Breast epithelium (tissue), 4 donors: ENCODE measurements at places on chromosomes 1 and 21. TPM values are rescaled to one million over a fixed set of nuclear protein-coding genes. Genes with fewer than 3 reads are reported as not detected.

GRCh38 chr1:14755518-14756252, 157.2 kb downstream of the KAZN start:
- DNase-seq, result no peak

PTPRC gene
- total RNA-seq, result 35.7 TPM

DNA sequence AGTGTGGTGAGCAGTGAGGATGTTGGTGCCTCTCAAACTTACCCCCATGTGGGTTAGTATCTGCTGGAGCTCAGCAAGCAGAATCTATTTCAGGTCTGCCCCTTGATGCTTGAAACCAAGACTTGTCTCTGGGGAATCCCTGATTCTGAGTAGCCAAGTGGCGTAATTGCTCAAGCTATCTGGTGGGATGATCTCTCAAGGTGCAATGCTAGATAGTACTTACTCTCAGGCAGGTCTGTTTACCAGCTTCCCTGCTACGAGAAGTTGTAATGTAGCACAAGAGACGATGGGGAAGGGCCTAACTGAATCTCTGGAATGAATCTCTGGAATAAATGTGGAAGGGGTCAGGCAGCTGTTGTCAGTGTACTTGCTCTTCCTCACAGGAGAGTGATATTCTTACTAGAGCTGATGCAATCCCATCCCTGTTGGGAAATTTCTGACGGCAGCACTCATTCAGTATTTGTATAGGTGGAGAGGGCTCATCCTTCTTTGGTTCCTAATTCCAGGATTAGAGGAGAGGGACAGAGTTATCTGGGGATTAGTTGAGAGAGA, 65.4 kb downstream of the MACF1 start:
- DNase-seq, result no peak

GRCh38 chr1:9590945-9591668, 2.4 kb downstream of the TMEM201 start:
- no peak for DNase-seq

GNAT2 gene
- total RNA-seq, result not detected

- DNase-seq, result no peak
These were observed 70.6 kb downstream of the GADD45A start for GRCh38 chr1:67755619-67756018.

DNA sequence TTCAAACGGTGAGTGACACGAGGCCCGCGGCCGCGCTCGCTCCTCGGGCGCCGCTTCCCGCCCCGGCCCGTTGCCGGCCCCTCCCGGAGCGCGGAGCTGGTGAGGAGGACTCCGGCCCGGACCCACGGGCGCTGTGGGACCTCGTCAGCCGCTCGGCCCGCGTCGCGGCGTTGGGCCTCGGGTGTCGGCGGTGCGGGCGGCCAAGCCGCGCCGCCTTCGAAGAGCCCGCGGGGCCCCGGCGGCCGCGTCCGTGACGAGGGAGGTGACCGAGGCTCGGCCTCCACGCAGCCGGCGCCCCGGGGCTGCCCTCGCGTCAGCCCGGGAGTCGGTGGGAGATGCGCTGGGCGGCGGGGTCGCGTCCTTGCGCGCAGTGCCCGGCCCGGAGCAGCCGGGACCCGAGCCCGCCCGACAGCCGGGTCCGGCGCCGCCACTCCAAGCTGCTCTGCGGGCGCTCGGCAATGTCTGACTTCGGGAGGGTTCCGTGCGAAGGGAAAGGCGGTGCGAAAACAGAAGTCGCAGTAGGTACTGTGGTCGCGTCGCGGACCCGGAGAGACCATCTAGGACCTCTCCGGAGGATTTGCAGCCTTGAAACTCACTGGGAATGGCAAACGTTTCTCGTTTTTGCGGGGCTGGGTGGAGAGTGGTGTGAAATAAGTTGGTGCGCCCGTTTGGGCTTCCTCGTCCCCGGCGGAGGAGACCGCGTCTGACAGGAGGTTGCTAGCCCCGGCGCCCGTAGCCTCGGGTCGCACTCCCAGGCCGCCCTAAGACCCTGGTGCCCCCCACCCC, 829 bp downstream of the SPEN start:
- DNase-seq, result no peak

DNA sequence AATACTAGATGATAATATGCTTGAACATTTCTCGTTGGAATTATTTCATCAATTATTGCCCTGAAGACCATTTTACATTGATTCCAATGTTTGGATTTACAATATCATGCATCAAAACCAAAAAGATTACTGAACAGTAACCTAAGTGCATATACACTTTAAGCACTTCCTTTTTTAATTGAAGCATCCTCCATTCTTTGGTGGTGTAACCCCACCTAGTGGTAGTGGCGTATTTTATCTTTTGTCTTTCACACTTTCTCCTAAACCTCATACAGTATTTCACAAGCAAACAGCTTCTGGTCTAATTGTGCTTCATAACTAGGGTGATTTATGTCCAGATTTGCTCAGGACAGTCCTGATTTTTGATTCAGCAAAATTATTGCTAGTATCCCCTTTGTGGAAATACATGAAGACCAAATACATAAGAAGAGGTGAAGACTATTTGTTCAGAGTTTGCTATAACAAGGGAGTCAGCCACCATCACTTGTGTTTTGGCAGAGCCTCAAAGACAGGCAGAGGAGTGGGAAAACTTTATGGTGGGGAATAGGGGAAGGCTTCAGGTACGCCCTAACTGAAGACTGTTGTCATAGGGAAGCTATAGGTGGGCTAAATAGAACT, 3.4 kb upstream of the NVL start:
- no peak for DNase-seq

DNA sequence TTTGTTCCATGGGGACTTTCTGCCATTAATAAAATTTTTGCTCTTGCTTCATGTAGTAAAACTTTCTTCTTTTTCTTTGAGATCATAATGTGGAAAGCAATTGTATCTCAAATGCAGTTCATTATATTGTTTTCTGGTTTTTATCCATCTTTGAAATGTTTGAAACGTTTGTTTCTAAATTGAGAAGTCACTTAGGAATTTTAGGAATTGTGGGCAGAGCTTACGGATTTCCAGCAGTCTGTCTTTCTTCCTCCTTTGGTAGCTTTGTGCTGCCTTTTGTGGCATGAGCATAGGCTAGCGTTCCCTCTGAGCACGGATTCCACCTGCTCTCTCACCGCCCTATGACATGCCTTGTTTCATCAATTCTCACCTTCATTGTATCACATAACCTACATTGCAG, 2.9 kb upstream of the ST6GALNAC5 start:
- no peak for DNase-seq

CCDC185 gene
- not detected for total RNA-seq

ARHGEF10L gene
- total RNA-seq, result 49.8 TPM

TMEM51 gene
- 26.3 TPM for total RNA-seq

DNA sequence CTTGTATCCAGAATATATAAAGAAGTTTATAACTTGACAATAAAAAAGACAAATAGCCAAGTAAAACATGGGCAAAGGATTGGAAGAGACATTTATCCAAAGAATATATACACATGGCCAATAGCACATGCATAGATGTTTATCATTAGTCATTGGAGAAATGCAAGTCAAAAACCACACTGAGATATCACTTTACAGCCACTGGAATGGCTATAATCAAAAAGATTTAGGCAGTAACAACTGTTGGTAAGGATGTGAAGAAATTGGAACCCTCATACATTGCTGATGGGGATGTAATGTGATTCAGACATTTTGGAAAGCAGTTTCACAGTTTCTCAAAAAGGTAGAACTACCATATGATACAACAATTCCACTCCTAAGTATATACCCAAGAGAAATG, 51.1 kb downstream of the SLC44A5 start:
- DNase-seq, result no peak

FMN2 gene
- 3.3 TPM for total RNA-seq

DNA sequence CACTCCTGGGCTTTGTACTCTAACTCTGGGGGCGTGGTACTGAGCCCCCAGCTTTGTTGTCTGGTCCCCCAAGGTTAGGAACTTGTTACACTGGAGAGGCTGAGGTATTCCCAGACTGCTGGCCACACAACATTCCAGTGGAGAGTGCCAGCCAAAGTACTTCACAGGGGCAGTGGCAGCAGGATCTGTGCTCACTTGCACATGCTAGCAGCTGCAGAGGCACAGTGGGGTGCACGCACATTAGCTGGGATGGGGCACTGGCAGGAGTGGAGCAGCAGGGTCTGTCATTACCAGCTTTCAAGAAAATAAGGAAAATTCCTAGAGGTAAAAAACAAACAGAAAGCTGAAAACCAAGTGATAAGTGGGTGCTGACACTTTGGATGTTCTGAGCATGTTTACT, 31.0 kb downstream of the ZNF691 start:
- DNase-seq, result no peak

- DNase-seq, result no peak
These were observed 66.8 kb downstream of the SLC27A3 start for GRCh38 chr1:153842006-153842471.

DNA sequence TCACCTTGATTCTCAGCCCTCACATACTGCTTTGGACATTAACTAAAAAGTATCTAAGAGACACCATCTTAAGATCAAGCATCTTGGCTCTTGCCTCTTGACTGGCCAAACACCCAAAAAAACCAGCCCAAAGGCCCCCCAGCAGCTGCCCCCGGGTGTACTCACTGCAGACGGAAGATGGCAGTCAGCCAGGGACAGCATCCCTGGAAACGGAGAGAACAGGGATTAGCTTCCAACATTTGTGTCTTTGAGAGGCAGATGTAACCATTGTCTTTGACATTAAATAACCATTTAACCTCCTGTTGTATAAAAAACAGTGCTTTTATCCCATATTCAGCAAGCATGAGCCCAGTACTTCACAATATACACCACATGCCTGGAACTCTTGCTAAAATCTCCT, 11.3 kb downstream of the TMEM63A start:
- DNase-seq, result no peak

DNA sequence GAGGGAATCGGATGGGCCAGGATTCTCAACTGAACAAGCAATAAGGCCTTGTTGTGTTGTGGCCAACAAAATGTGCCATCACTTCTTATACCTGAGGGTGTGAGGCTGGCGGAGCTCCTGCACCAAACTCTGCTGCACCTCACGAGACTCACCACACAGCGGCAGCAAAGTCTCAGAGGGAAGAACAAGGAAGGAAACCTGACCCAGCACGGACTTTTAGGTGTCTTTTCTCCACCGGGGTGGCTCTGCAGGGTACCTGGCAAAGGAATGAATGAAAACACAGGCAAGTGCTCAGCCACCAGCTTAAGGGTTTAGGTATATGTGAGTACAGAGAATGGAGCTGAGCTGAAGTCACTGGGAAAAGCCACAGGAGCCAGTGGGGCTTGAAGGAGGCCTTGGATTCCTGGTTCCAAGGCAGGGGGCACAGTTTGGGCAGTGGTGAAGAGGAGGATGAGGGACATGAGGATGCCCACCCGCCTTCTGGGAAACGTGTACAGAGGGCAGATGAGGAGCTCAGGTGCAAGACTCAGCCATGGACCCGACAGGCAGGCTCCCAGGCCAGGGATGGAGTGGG, 31.1 kb upstream of the HSD3B1 start:
- peak; percentile 50 for DNase-seq

- DNase-seq, result peak; percentile 64
These were observed 38.0 kb downstream of the GPR161 start for GRCh38 chr1:168098534-168099320.

- no peak for DNase-seq
These were observed 170.7 kb downstream of the ST6GALNAC5 start for GRCh38 chr1:77038000-77038399.

DNA sequence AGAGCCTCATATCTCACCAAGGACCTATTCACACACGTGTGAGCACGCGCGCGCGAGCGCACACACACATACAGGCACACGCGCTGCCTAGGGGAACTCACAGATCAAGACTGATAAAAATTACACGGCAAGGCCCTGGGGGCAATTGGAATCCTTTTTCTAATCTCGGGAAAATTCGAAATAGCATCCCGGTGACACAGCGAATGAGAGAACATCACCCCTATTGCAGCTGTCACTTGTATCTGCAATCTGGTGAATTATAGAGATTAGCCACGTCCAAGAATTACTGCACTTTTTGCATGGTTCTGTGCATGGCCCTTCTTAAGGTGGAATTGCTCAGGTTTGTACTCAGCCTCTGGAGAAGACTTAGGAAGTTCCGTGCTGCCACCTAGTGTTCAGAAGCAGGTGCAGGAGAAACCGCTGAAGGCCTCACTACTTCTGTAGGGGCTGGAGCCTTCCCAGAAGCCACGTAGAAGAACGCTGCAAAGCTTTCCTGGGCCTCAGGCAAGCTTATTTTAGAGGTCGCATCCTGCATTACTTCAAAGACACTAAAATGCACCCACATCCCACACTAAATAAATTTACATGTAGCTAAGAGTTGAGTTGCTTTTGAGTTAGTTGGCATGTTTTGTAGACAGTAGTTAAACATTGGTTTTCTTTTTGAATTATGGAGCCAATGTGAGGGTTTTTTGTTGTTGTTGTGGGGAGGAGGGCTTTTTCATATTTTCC, 229.2 kb upstream of the CAMK1G start:
- peak; percentile 81 for DNase-seq

DNA sequence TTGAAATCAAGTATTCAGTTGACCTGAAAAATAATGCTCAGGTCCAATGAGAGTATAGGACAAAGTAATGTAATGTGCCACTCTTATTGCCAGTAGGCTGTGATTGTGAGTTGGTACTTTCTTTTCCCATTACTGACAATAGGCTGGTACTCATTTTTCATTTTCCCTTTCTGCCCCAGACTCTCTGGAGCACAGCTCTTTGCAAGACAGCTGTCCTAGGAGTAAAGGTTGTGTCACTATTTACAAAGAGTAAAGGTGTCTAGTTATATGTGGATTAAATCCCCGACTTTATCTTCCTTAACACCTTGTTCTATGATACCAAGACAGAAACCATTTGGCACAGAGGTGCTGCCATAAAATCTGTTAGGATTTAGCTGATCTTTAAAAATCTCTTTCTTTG, 32.3 kb upstream of the RASAL2 start:
- DNase-seq, result no peak

- DNase-seq, result peak; percentile 34
These were observed 2.1 kb downstream of the MYBPH start for GRCh38 chr1:203173566-203173965.

GRCh38 chr1:172818841-172819527, 160.1 kb downstream of the FASLG start:
- no peak for DNase-seq

- DNase-seq, result no peak
These were observed 19.2 kb upstream of the VASH2 start for GRCh38 chr1:212930986-212931678.

GRCh38 chr1:207817778-207818751, 66.2 kb downstream of the CD46 start:
- DNase-seq, result no peak

LCE4A gene
- total RNA-seq, result not detected

RAB13 gene
- 62.6 TPM for total RNA-seq

- DNase-seq, result no peak
These were observed 20.4 kb downstream of the CDC7 start for GRCh38 chr1:91520942-91521507.

GRCh38 chr21:36654324-36654723, 44.6 kb upstream of the SIM2 start:
- peak; percentile 27 for DNase-seq

- no peak for DNase-seq
These were observed 2.0 kb downstream of the RNF207 start for GRCh38 chr1:6207921-6208320.

OR2G6 gene
- total RNA-seq, result not detected
